Stimulated activated CD4-positive, alpha-beta T cell treated with anti-CD3 and anti-CD28 coated beads, Interleukin-1b, Interleukin-23, amount 100 ng/mL, for 48 hours (primary cell): ENCODE measurements at places on chromosomes 5 and 9.

DNA sequence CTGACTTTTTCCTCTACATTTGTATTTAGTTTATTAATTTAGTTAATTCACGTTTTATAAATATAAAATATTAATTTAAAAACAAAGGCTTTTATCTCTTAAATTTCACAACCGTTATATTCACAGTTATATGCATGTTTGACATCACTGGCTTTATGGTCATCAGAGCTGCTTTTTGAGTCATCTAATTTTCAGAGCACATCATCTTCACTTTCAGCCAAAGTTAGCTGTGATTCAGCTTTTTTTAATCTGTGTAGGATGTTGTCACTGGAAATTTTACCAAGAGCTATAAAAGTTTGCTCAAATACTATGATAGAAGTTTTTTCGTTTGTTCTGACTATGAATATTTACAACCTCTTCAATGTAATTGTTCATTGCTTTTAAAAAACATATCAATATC lies 12.4 kb downstream of the CDC37L1 start:
- DNase-seq: no peak

GRCh38 chr5:65103756-65104440 lies 335.2 kb downstream of the CWC27 start:
- no peak for DNase-seq

DNA sequence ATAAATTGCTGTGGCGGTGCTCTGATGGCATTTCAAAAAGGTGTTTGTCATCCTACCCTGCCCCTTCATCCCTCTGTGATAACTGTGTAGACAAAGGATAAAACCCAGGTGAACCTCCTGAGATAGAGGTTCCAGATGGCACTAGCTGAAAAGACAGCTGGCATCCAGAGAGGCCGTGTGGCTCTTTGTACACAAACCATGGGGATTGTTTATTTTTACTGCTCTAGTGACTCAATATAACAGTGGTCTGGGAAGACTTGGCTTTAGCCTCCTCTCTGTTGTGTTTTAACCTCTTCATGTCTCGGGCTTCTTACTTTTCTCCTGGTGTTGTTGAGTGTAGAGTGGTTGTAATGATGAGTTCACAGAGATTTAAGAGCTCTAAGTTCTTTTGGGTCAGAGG lies 48.8 kb downstream of the SH3GL2 start:
- no peak for DNase-seq

DNA sequence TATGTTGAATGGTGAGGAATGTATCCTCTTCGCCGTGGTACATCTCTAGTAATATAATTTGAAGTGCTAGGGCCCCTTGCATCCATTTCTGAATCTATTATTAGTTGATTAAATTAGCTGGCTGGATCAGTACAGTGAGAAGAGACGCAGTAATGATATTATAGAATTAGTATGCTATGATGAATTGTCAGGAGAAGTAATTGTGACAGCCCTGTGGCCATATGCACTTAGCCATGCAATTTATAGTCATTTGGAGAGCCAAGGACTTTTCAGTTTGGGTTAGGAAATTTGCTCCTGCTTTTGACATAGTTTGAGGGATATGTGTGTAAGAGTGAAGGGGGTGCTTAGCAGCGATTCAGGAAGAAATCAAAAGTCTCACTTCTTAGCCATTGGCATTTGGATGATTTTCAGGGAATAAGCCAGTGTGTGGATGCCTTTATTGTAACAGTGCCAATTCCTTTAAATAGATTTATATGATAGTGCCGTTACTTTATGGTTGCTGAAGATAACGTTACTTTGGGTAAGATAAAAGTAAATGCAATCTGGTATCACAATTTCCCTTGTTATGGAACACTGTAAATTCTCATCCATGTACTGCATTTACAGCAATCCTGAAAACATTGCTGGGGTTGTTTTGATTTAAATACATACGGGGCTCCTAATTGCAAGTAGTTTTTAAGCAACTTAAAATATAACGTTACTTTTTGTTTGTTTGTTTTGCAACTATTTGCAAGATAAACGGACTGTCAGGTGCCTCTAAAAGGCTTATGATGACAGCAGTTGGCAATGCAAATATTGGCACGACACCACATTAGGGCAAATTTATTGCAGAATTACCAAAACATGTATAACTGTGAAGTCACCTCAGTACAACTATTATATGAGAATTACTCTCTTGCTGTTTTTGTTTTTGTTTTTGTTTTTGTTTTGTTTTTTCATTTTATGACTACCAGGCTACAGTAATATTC lies 875.4 kb upstream of the WWC1 start:
- DNase-seq: no peak

GRCh38 chr5:158212917-158213316 lies 354.0 kb upstream of the CLINT1 start:
- no peak for DNase-seq

- DNase-seq: no peak
Observed at GRCh38 chr9:78171651-78172050, 64.2 kb upstream of the CEP78 start.

DNA sequence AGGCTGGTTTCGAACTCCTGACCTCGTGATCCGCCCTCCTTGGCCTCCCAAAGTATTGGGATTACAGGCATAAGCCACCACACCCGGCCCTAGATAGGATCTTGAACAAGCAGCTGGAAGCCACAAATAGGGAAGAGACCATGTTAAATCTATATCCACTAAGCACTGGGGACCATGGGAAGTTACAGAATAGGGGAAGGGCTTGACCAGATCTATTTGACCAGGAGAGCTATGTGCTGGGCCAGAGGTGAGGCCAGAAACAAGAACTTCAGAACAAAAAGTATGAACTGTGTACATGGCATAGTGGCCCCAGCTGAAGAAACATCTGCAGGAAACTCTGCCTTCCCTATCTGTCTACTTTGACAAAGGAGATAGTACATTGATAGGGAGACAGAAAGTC lies 10.8 kb downstream of the KLF4 start:
- DNase-seq: no peak

GRCh38 chr5:41796061-41796460 lies 74.2 kb downstream of the OXCT1 start:
- DNase-seq: no peak

DNA sequence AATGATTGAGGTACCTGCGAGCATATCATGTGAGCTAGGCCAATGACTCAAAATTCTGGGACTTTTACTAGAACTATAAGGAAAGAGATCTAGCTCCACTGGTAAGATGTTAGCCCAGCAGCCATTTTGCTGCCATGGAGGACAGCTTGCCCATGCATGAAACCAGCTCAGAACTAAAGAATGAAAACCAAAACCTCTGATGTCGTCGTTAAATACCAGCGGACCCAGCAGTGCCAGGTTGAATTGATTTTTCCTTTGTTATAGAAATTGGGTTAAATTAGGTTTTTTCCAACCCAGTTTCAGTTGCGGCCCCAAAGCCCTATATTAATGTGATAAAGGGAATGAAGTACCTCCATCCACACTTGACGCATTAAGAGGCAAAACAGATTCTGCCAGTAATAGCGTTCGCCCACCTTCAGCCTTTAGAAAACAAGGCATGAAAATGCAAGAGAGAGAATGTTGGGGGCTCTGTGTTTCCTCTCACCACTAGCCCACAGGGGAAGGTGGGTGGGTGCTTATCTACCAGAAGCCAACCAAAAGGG lies 5.5 kb upstream of the ITK start:
- peak; percentile 35 for DNase-seq

- DNase-seq: no peak
Observed at GRCh38 chr9:91298311-91298710, 63.4 kb downstream of the AUH start.

- DNase-seq: no peak
Observed at GRCh38 chr5:36730537-36731216, 124.3 kb downstream of the SLC1A3 start.

DNA sequence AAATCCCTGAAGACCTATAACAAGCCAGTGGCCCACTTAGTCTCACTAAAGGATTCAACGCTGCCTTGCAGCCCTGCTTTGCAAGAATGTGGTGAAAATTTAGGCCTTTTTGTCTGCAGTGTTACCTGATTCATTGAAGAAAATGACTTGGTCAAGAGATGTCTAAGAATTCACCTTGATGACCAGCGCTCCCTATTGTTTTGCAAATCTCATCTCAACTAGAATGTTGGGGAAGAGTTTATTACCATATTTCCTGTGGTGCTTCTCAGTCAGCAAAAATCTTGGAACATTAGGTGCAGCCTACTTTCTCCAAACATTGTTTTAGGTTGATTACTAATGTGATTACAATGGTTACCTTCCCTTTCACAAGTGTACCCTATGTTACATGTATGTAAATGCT lies 53.5 kb downstream of the PLK2 start:
- no peak for DNase-seq

DNA sequence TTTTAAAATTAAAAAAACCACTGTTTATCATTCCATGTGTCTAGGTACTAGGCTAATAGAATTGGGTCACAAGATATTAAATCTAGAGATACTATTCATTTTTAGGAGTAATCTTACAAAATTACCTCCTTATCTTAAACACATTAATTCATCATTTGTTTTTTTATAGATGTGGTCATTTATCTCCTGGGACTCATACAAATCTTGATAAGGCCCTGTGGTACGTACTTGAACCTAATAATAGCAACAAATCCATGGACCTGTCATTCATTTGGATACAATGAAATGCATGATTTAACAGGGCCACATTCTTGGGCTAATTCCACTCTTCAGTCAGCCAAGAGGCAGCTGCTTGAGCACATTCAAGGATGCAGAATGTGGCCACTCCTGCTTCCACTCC lies 66.4 kb upstream of the MARCHF11 start:
- DNase-seq: no peak

GRCh38 chr9:79812099-79812498 lies 240.3 kb downstream of the TLE4 start:
- no peak for DNase-seq

- no peak for DNase-seq
Observed at GRCh38 chr9:27569406-27569805, 3.9 kb downstream of the C9orf72 start.

DNA sequence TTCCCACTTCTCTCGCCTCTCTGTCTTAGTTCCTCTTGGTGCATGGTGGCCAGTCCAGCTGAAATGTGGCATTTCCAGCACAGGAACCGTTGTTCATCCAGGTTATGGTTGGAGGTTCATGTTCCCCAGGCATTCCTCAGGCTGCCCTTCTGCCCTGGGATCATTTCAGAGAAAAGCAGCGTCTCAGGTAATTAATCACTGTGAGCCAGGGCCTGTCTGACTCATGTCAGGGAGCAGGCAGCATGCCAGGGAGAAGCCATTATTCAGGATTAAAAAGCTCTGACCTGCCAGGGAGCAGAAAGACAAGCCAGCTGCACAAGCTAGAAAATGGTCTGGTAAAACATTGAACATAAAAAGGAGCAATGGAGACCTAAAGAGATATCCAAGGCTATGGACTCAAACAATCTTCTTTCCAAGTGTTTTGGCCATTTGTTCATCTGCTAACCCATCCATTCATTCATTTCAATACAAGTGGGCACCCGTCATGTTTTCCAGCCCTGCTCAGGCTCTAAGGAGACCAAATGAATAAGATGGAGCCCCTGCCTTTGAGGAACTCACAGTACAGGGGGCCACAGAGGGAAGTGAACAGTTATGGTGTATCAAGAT lies 241.4 kb downstream of the DRD1 start:
- no peak for DNase-seq

DNA sequence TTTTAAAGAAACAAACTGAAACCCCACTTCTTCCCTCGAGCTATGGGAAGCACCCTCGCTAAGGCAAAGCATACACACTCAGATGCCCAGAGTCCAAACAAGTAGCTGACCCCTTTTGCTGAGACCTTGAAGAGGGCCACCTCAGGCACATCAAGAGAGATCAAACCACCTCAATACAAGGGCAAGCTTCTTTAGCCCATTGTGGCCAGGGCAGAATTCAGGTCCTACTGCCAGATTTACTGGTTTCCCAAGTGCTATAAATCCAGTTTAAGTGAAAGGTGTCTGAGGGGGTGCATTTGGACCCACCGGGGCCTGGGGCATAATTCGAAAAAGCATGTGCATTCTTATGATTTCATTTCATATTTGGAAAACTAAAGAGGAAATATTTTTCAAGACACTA lies 40.4 kb downstream of the NEURL1B start:
- DNase-seq: no peak

DNA sequence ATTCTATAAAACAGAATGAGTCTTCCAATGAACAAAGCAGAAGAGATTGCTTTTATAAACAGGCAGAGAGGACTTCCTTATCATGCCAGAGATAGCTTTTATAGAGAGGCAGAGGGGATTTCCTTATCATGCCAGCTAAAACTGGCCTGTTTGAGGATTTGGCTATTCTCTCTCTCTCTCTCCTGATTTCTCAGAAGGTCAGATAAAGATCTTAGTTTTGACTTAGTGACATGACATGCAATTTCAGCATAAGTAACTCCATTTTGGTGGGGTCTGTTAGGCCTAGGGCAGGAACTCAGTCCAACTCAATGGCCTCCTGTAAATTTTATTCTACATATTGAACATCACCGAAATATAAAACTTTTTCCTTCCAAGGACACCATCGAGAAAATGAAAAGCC lies 31.5 kb upstream of the DENND4C start:
- DNase-seq: no peak

DNA sequence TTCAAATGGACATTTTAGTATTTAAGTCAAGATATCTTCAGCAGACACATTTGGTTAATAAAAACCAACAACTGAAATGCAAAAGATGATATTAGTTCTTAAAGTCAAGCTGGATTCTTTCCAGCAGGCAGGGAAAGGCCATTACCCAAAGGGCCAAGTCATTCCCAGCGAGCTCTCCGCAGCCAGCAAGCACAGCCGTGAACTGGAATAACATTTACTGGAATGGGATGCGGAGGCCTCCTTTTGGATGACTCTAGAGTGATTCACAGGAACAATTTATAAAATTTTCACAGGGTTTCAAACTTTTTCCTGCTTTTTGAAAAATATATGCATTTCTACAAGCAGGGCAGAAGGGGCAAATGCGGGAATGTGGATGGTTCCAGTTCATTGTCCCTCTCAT lies 76.6 kb upstream of the DAB2 start:
- no peak for DNase-seq

- no peak for DNase-seq
Observed at GRCh38 chr9:35229066-35229778, 67.4 kb downstream of the UNC13B start.

- no peak for DNase-seq
Observed at GRCh38 chr9:35691334-35691650, 1.6 kb upstream of the TPM2 start.
